ENCODE measurements at places on chromosomes 4 and X. TPM values are rescaled to one million over a fixed set of nuclear protein-coding genes. Genes with fewer than 3 reads are reported as not detected.
A peak's percentile ranks its signal among the peaks of the same experiment; 100 is the strongest.

Gene LANCL3
- 2.7 TPM for total RNA-seq

- no peak for DNase-seq
Observed at GRCh38 chr4:145171911-145172310, 8.5 kb downstream of the OTUD4 start.

Gene DMD
- 16.6 TPM for total RNA-seq

GRCh38 chrX:56233682-56234081, 1.5 kb downstream of the KLF8 start:
- DNase-seq, result peak; percentile 37

Gene HERC5
- 8.0 TPM for total RNA-seq

DNA sequence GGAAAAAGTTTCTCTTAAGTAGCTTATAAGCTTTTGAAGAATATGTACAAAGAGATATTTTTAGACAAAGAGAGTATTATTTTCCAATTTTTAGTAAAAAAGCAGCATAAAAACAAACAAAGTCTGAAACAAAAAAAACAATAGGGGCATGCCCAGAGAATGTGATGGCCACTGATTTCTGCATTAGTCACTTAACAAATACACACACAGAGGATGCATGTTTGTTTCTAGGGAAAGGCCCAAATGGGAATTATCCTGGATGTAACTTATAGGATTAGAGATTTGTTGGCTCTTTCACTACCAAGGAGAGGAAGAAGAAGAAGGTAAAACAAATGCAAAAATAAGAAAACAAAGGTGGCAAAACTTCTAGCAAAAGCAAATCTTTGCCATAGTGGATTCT, 95.9 kb upstream of the SCOC start:
- DNase-seq, result no peak

GRCh38 chr4:153207027-153207426, 2.8 kb downstream of the TRIM2 start:
- no peak for DNase-seq

DNA sequence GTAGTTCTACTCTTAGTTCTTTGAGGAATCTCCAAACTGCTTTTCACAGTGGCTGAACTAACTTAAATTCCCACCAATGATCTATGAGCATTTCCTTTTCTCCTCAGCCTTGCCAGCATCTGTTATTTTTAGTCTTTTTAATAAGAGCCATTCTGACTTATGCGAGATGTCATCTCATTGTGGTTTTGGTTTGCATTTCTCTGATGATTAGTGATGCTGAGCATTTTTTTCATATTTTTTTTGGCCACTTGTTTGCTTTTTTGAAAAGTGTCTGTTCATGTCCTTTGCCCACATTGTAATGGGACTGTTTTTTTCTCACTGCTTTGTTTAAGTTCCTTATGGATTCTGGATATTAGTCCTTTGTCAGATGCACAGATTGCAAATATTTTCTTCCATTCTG, 21.5 kb upstream of the PHKA1 start:
- DNase-seq, result no peak

GRCh38 chrX:116490104-116490503, 27.3 kb upstream of the CT83 start:
- no peak for DNase-seq

- no peak for DNase-seq
Observed at GRCh38 chr4:82777857-82778525, 20.6 kb downstream of the SCD5 start.

Data from left lung (tissue), 14 donors.